ENCODE measurements at places on chromosomes 2 and 18.

DNA sequence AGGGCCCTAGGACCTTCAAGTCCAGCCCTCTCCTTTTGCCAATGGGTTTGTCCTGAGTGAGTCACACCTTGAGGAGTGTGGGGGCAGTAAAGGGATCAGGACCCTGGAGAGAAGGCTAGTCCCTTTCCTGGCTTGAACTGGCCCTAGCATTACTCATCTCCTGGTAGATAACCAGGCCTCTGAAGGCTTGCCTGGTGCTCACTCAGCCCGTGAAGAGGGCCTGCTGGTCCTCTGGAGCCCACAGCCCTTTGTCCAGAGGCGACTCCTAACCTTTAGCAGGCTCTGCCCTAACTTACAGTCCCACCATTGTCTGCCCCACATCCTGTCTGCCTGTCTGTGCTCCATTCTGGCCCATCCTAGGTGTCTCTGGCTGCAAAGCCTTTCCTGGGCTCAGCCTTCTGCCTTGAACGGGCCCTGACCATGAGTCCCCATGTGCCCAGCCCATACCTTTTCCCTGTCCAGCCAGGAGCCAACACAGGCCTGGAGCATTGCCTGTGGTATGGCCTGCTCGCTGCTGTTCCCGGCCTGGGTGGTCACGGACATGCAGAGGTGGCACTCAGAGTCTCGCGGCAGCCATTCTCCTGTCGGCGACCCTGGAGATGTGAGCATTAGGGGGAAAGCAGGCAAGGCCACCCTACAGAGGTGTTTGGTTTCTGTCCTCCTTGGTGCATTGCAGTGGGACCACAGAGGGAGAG, 5.0 kb downstream of the SFTPB start:
- DNase-seq, result no peak

GRCh38 chr2:189421644-189422043, 19.6 kb upstream of the WDR75 start:
- DNase-seq, result no peak

GRCh38 chr2:160813506-160813858, 319.9 kb upstream of the RBMS1 start:
- DNase-seq, result no peak

DNA sequence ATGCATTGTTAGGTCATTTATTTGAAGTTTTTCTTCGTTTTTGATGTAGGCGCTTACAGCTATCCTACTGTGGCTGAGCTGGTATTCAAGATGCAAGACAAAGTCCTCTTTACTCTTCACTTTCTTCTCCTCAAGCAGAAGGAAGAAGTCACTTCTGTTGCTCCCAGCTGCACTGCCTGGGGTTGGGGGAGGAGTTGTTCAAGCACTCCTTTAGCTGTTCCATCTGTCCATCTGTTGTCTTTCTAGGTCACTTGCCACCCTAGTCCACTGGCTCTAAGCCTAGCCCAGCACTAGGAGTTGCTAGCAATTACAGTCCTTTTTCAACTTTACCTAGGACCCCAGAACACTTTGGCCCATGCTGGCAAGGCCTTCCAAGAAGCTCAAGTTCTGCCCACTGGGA, 200.6 kb upstream of the RBMS1 start:
- DNase-seq, result no peak

GRCh38 chr2:172086241-172087206, 1.2 kb downstream of the DLX1 start:
- no peak for DNase-seq

DNA sequence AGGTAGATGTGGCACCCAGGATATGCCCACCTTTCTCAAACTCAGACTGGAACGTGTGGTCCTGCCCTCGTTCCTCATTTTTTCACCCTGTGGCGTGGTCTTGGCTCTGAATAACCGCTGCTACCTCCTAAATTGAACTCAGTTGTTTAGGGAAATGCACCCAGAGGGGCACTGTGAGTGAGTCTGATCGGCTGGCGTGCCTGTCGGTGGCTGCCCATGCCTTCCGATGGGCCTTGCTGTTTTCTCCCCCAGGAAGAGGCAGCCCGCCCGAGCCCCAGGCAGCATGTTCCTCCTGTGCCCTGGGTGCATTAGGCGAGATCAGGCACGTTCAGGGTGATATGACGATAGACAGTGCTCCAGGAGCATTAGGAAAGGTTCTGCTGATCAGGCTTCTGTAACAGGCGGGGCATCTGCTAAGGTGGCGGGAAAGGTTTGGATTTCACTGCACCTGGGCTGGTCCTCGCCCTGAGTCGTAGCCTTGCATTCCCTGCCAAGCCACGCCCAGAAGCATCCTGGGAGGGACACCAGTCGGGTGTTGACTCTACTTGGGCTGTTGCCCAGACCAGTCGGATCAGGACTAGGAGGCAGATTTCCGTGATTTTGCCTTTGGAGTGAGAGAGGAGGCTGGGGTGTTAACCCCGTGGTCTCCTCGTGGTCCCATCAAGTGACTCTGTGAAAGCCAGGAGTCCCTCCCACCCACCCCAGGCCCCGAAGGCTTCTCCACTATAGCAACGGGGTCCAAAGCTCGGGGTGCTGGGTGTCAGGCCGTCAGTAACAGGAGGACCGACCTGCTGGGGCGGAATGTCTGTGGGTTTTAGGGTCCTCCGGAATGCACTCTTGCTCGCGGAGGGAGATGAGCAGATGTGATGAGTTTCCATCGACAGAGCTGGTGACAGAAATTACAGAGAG, 75.1 kb downstream of the SH3BP4 start:
- DNase-seq, result no peak

DNA sequence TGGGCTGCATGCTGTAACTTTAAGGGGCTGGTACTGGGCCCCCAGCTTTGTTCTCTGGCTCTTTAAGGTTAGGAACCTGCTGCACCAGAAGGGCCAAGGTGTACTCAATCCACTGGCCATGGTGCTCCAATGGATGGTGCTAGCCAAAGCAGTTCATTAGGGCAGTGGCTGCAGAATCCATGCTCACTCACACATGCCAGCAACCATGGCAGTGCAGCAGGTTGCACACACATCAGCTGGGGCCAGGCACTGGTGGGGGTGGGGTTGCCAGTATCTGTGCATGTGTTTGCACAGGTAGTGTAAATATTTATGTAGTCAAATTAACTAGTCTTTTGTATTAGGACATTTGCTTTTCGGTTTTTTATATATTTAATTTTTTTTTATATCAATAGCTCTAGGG, 228.3 kb upstream of the EPC2 start:
- DNase-seq, result no peak

DNA sequence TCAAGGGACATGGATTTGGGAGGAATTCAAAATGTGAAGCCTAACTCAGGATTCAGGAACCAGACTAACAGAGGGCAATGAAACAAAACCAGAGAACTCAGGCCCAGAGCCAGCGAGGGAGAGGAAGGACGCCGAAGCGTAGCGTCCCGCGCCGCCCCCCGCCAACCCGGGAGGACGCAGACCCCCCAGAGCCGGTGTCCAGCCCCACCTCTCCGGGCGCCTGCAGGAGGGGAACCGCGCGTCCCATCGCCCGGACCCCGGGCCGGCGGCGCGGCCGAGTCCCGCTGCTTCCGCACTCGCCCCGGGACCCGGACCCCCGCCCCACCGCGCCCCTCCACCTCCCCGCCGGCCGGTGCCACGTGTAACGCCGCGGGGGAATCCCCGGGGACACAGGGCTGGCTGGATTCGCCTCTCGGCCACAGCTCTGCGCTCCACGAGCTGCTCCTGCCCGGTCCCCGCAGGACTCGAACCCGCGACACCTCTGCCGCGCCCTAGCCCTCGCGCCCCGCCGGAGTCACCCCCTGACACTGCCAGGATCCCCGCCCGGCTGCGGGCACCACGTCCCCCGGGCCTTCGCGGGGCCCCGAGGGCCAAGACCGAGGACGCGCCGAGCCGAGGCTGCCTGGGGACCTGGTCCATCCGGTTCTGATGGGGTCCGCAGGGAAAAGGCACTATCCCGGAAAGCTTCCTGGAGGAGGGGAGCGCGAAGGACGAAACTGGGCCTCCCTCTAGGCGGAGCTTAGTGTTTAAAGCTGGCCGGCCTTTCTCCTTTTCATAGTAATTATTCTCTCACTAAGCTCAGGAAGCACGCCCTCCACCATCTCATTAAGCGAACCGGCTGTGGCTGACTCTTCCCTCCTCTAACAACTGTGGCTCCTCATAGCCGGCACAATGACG, 40.4 kb upstream of the FAM124B start:
- DNase-seq, result no peak

DNA sequence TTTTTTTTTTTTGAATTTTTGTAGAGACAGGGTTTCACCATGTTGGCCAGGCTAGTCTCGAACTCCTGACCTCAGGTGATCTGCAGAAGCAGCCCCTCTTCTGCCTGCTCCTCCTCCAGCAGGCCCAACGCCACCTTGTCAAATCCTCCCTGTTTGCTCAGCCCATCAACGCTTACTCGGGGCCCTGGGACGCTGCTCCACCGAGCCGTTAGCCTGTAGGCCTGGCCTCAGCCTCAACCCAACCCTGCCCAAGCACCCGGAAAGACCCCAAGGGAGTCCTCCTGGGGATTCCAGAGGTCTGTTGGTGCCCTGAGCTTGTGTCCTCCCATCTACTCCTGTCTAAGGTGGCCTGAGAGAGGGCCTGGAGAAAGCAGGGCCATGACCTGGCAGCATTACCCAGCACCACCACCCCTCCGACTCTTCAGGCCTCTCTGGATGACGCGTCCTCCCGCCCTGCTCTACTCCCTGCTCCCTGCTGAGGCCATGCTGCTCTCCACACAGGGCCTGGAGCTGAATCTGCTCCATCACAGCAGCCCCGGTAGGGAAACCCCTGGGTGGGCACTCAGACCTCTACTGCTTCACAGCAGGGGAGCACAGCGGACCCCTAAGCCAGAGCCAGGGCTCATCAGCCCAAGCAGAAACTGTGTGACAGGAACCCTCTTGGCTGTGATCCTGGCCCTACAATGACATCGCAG, 3.2 kb downstream of the STK25 start:
- DNase-seq, result no peak

- no peak for DNase-seq
These were observed 17.5 kb upstream of the RAB31 start for GRCh38 chr18:9690418-9691188.

DNA sequence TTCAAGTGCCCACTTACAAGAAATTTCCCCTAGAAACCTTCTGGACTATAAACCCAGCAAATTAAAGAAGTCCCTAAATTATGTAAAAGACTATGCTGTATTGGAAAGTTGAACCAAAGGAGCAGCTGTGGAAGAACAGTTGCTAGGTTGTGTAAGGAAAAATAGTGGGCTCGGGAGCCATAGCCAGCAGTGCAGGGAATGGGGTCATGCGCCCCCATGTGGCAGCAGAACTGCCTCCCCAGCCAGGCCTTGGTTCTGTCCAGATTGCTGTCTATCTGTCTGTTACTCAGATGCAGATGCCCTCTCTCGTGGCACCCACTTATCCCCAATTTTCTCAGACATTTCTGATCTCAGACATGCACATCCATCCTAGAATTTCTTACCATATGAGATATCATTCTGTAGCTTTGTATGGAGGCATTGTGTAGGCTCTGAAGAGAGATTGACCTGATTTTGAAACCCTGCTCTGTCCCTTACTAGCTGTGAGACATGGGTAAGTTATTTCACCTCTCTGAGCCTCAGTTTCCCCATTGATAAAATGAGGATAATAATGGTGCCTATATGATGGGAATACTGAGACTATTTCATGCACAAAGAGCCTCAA, 258.3 kb downstream of the SS18 start:
- no peak for DNase-seq

Data from stimulated activated CD8-positive, alpha-beta memory T cell treated with anti-CD3 and anti-CD28 coated beads, Interleukin-4, amount 100 ng/mL, for 24 hours (primary cell).